ENCODE measurements at places on chromosomes 5 and 9.

GRCh38 chr5:92633875-92634487, 947.0 kb downstream of the NR2F1-AS1 start:
- no peak for DNase-seq

DNA sequence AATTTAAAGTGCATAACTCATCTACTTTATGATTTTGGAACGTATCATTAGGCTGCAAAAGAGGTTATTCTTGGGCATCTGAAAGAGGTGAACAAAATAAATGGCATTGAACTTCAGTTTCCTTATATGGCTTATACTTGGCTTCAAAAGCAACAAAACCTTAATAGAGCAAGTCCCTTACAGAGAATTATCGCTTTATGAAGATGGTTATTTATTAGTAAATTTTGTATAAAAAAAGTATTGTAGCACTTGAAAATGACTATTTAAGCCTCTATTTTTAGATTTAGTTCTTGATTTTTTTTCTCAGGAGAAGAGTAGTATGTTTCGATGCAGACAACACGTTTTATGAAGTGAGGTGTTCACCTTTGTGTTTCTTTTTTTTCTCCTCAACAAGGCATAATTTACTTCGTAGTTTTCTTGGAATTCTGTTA, 2.0 kb downstream of the ERBIN start:
- no peak for DNase-seq

- DNase-seq, result no peak
Measured at GRCh38 chr9:117835798-117836197, 131.6 kb downstream of the TLR4 start.

GRCh38 chr5:135481387-135481786, 29.2 kb upstream of the TIFAB start:
- no peak for DNase-seq

- DNase-seq, result no peak
Measured at GRCh38 chr5:114469372-114469771, 107.5 kb downstream of the KCNN2 start.

- DNase-seq, result no peak
Measured at GRCh38 chr9:105399117-105399516, 48.7 kb upstream of the FSD1L start.

- no peak for DNase-seq
Measured at GRCh38 chr5:78661691-78662090, 13.1 kb upstream of the LHFPL2 start.

GRCh38 chr9:137575716-137576411, 2.9 kb downstream of the DPH7 start:
- no peak for DNase-seq

DNA sequence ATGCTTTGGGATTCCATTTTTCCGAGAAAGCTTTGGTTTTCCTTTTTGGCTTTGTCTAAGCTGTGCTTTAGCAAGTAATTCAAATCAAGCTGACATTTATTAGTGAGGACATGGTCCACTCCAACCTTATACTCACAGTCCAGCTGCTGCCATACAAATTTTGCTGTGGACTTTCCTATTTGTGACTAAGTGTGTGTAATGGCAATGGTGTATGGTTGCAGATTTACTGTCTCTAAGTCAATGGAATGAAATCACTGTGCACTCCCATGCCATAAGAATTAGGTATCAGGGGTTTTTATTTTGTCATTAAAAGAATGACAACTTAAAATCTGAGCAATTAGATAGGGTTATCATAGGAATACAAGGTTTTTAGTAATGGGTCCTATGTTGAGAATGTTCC, 530.0 kb downstream of the CCDC171 start:
- DNase-seq, result no peak

DNA sequence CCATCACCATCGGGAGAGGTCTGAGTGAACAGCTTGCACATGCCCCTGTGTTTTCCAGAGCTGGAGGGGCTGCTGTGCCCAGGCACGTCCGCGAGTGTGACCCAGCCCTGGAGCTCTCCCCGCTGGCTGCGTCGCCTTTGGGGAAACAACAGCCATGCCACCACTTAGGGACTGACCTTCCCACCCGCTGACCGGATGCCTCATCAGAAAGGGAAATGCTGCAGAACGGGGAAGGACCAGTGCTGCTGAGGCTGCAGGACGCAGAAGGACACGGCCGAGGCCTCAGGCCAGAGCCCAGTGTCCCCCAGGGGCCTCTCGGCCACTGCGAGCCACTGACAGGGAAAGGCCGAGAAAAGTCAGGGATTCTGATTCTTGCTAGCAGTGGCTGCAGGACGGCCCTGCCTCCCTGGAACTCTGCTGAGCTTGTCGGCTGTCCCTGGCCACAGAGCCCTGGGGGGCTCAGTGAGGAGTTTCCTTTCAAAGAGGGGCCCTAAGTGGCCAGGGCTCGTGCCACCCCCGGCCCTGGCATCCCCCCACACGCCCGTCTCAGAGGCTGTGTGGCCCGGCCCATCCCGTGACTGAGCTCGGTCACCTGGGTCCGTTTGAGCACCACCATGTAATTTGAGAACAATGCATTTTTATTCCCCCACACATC, 130.8 kb downstream of the ZNF354C start:
- DNase-seq, result no peak

- no peak for DNase-seq
Measured at GRCh38 chr5:168772316-168772961, 193.3 kb upstream of the PANK3 start.

DNA sequence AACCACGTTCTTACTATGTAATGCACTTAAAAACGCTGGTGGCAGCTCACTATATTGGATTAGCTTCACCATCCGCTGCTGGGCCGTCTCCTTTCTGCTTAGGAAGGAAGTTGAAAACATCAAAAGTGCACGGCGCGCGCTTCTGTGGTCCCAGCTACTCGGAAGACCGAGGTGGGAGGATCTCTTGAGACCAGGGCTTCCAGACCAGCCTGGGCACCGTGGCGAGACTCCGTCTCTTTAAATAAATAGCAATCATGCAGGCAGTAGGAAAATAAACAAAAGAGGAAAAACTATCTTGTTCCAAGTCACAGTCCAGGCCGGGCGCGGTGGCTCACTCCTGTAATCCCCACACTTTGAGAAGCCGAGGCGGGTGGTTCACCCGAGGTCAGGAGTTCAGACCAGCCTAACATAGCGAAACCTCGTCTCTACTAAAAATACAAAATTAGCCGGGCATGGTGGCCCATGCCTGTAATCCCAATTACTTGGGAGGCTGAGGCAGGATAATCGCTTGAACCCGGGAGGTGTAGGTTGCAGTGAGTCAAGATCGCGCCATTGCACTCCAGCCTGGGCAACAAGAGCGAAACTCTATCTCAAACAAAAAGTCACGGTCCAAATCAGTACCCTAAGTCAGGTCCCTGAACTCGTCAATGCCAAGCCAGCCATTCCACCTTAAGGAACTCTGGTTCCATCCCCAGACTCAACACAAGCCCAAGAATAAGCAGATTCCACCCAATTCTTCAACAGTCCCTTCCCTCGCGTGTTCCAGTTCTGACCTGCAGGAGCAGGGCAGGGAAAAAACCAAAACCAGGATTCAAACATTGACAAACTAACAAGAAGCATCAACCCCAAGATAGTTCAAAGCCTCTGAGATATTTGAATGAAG, 1.0 kb upstream of the GOLGA1 start:
- peak; percentile 61 for DNase-seq

DNA sequence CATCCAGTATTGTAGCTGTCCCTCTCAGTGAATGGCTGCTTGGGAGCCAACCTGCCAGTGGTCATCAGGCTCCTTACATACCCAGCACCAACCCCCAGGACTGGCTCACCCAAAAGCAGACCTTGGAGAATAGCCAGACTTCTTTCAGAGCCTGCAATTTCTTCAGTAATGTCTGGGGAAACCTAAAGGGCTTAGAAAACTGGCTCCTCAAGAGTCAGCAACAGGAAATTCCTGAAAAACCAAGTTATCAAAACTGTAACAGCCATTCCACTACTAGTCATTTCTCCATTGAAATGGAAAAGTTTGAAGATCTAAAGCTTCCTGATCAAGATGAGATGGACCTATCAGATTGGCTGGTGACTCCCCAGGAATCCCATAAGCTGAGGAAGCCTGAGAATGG, 12.3 kb upstream of the STING1 start:
- DNase-seq, result no peak

DNA sequence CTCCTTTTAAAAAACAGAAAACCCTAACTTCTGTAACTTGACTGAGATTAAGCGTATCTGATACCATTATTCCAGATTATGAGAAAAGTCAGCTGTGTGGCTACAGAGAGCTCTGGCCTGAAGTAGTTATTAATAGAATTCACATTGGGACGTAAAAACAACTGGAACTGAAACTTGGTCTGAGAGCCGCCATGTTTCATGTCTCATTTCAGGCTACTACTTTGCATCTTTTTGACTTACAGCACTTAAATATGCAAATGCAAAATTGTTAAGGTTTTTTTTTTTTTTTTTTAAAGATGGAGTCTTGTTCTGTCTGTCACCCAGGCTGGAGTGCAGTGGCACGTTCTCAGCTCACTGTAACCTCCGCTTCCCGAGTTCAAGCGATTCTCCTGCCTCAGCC, 25.2 kb downstream of the MAP3K1 start:
- no peak for DNase-seq

- DNase-seq, result no peak
Measured at GRCh38 chr9:94280409-94280989, 21.4 kb downstream of the ZNF169 start.

DNA sequence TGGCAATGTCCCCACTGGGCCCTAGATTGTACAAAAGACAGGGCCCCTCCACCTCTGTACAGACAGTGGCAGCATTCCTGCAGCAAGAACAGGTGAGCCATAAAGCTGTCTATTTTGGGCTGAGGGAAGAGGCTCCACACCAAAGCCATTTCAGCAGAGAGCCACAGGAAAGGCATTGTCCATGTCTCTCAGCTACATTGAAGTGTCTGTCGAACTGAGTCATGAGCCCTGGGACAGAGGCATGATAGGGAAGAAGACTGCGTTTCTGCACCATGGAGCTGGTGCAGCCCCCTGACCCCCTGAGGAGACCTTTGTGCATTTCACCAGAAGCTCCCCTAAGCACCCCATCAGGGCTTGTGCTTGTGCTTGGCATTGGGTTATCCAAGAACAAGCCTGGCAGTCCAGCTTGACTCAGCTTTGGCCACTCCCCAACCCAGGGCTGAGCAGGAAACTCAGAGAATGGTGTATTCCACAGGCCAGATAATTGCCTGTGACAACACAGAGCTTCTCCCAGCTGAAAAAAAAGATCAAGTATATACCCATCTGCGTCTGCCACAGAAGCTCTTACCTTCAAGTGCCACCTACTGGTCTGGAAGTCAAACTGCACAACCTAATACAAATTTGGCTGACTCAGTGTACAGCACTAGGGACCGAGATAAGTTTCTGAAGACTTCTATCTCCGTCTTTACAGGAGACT, 5.9 kb upstream of the FRMD3 start:
- DNase-seq, result no peak

DNA sequence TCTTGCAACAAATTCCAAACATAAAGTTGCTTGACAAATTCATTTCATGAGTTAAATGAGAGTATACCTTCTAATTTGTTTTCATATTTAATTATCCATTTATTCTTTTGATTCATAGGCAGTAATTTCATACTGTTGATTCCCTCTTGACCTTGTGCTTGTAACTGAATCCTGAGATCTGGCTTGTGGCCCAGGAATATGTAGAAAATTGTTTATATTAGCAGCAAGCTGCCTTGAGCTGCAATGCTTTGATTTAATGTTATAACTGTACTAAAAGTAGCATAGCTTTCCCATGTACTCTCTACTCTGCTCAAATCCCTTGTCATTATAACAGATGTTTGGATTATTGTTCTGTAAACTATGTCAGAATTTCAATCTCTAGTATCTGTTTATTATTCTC, 780.7 kb downstream of the NR2F1-AS1 start:
- DNase-seq, result no peak

DNA sequence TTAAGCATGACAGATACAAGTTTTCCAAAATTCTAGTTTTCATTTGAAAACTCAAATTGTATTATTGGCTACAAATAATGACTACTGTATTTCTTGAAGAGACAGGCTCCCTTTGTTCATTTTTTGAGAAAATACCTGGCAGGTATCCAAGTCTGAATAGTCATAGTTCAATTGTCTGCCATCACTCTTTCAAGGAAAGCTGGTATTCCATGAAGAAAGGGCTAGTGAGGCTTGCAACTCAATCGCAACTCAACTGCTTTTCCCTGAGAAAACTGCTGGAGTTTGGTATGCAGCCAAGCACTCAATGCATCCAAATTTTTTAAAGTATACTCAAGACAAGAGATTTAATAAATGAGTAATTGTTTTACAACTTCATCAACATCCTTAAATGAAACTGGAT, 61.4 kb upstream of the TRIO start:
- no peak for DNase-seq

DNA sequence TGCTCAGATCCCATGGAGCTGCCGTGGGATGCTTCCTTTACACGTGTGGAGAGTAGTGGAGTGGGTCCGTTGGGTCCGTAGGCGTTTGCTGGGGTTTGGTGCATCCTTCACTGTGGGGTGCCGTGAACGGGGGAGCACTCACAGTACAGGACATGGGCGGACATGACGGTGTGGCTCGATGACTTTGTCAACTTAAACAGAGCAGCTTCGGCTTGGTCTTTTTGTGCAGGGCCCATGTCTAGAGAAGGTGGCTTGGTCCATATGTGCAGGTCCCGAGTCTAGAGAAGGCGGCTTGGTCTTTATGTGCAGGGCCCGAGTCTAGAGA, 26.4 kb upstream of the EXOC3 start:
- DNase-seq, result no peak

- no peak for DNase-seq
Measured at GRCh38 chr5:116451905-116452450, 122.6 kb downstream of the SEMA6A start.

- no peak for DNase-seq
Measured at GRCh38 chr5:102762562-102763227, 7.6 kb downstream of the PAM start.

- no peak for DNase-seq
Measured at GRCh38 chr9:107285286-107285685, 2.2 kb downstream of the RAD23B start.

DNA sequence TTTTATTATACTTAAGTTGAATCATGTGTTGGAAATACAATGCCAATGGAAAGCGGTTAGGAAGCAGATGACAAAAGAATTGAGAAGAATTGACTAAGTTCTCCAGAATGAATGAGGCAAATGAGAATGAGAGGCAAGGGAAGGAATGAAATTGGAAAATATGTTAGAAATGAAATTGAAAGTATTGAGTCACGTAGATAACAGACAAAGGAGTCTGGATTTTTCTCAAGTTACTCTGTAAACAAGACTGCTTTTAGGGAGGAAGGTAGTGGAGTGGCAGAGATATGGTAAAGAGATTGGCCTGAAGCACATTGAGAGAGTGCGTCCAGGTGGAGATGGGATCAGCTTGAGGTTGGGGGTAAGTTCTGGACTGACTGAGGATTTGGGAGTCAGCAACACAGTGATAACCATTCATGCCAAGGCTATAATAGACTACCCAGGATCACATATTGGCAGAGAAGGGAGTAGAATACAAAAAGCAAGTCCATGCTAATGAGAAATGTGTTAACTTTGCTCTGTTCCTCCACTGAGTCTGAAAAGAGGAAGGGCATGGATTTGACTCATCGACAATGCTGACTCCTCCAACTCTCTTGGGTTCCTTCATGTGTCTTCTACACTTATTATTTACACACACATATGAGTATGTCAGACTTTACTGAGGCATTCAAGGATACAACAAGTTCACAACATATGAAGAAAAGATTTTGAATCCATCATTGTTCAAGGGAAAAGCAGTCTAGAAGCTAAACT, 814.2 kb upstream of the ZNF608 start:
- no peak for DNase-seq
